CD4-positive, alpha-beta T cell treated with Interleukin-4 for 4 hours (primary cell): ENCODE measurements at places on chromosomes 3 and 15.
A peak's percentile ranks its signal among the peaks of the same experiment; 100 is the strongest.

DNA sequence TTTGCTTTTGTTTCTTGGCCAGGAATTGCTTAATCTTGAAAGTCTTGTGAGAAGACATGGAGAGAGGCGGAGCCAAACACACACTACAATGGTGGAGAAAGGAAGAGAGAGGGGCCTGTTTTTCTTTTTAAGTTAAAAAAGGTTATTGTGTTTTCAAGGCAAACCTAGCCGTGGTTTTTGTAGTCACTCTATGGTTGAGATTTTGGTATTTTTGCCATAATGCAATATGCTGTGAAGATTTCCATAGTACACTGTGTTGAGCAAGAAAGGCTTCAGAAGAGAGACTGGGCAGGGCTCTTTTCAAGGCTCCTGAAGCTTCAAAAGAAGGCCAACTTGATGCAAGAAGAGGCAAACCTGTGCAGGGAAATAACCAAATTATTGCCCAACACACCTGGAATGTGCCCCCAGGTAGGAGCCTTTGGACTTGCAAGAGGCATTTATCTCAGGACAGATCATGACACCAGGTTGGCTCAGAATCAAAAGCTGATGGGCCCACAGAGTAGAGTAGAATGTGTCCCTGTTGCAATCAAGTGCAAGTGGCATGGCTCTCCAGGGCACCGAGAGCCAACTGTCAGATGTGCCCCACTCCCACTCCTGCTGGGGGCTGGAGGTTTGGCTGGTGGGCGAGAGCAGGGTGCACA is 22.1 kb downstream of the AMOTL2 start:
- DNase-seq: no peak

- DNase-seq: no peak
These were observed 567.3 kb upstream of the ZNF717 start for GRCh38 chr3:76352511-76353284.

- no peak for DNase-seq
These were observed 45.2 kb upstream of the ABI3BP start for GRCh38 chr3:101038393-101038792.

DNA sequence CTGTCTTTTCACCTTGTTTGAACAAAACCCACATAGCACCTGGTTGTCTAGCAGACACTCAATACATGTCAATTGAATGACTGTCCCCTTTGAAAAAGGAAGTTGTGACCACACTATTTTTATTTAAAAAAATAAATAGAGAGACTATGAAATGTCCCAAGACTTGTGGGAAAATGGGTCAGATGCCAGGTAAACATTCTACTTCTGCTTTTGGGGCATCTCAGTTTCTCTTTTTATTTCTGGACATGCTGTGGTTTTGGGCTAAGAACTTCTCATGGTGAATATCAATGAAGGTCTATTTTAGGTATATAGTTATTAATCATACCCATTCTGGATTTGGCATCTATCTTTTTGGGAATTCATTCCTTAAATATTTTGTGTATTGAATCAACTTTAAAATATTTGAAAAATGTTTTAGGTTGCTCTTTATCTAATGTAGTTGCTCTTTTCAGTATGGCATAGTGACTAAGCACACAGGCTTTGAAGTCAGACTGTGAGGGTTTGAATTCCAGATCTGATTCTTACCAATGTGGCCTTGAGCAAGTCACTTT is 4.4 kb downstream of the TMEM45A start:
- DNase-seq: no peak

GRCh38 chr3:62667714-62668113 is 207.5 kb downstream of the CADPS start:
- DNase-seq: no peak

DNA sequence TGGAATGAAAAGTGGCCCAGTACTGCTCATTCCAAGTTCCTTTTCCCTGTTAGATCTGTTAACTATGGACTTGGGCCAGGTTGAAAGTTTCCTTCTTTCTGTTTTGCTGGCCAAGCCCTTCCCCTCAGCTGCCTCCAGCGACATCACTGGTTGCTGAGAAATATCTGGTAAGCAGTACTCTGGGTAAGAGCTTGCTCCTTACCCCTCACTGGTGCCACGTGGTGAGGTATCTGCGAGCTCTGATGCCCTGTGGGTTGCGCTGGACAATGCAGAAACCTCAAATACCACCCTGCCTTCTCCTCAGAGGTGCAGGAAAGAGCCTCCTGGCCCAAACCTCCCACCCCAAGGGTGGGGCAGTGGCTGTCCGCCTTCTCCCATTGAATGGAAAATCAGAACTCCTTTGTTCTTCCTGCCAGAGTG is 42.9 kb upstream of the APH1B start:
- no peak for DNase-seq

DNA sequence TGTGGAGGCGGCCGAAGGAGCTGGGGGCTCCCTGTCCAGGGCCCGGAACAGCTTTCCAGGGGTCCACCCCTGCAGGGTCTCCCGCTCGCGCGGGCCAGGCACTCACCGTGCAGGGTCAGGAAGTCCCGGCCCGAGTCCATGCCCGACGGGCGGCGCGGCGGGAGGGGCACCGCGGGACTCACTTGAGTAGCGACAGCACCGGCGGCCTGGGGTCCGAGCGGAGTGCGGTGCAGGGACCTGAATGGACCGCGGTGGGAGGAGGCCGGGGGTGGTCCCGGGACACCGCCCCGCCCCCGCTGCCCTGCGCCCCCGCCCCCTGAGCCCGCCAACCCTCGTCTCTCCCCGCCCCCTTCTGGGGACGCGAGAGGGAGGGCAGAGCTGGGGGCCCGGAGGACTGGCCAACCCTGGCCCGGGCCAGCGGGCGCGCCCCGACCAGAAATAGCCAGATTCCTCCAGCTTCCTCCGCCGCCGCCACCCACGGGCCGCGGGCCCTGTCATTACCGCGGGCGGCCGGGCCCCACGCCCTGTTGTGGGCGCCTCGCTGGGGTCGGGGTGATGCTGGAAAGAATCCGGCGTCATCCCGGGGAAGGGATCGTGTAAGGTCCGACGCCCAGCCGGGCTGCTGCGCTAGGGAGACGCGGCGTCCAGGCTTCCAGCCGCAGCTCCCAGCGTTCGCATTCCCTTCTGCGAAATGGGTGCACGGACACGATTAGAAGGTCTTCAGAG is at the start of gene PLCD1:
TSS of gene PLCD1 (minus strand) at position 243 of the 726 bp plus-strand sequence. CDS start at position 140, 103 bp downstream.
- peak; percentile 45 for DNase-seq

DNA sequence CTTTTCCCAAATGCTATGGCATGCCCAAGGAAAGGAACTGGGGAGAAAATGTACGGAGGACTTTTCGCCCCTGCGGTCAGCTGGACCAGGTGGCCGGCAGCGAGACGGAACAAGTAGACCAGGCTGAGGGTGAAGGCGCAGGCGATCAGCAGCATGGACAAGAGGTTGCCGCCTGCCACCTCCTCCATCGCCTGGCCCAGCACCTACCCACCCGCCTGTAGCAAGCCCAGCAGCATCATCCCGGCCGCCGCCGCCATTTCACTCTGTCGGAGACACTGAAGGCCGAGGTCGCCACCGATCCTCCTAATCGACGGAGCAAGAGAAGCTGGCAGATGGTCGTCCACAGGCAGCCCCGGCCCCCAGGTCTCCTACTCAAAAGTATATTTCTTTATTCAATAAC is 1046.3 kb upstream of the GBE1 start:
- no peak for DNase-seq

DNA sequence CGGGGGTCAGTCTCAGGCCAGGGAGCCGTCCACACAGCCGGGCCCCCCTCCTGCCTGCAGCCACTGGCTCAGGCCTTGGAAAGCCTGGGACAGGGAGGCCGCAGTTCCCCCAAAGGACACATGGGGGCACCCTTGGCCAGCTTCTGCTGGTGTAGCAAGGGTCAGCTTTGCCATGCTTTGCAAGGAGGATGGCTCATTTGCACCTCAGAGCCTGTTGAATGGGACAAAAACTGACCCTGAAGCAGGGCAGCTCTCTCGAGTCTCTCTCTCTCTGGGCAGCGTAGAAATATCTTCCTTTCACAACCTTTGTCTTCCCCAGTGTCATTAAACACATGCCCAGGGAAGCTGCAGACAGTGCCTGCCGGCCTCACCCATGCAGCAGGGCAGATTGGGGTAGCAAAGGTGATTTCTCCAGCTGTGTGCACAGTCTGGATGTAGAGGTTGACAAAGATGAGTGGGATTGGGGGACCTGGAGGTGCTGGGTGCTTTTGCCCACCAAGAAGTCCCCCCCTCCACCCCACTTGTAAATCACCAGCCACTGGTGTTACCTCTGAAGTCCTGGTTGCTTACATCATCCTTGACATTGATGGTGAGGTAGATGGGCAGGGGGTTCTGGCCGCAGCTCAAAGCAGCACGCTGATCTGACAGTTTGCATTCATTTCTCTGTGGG is 17.4 kb upstream of the EHD4 start:
- DNase-seq: peak; percentile 68

- DNase-seq: no peak
These were observed 248.8 kb upstream of the NSMCE3 start for GRCh38 chr15:29518442-29518841.

- DNase-seq: peak; percentile 67
These were observed 5.9 kb downstream of the STARD9 start for GRCh38 chr15:42581272-42581730.

GRCh38 chr3:131636266-131636775 is 133.6 kb upstream of the MRPL3 start:
- no peak for DNase-seq

GRCh38 chr3:138781012-138781470 is 53.7 kb downstream of the PIK3CB start:
- peak; percentile 85 for DNase-seq

GRCh38 chr15:93152951-93153350 is 63.9 kb upstream of the RGMA start:
- no peak for DNase-seq
